Posterior vena cava (tissue), 2 donors: ENCODE measurements at places on chromosomes 12 and 14. TPM values are rescaled to one million over a fixed set of nuclear protein-coding genes. Genes with fewer than 3 reads are reported as not detected.

SERPINA9 gene
- total RNA-seq = not detected

KRT1 gene
- 0.42 TPM for total RNA-seq

B3GNT4 gene
- not detected for total RNA-seq

NFYB gene
- 52.6 TPM for total RNA-seq

RPL36AL gene
- total RNA-seq = 130 TPM

RNASE9 gene
- total RNA-seq = not detected

WNT1 gene
- not detected for total RNA-seq

OASL gene
- 0.42 TPM for total RNA-seq

C12orf76 gene
- 9.2 TPM for total RNA-seq

C12orf50 gene
- 0.14 TPM for total RNA-seq

MYG1 gene
- 35.6 TPM for total RNA-seq

SLIRP gene
- total RNA-seq = 87.4 TPM

AACS gene
- 9.7 TPM for total RNA-seq

SERPINA10 gene
- not detected for total RNA-seq

PRH2 gene
- total RNA-seq = not detected

PROX2 gene
- not detected for total RNA-seq

NFE2 gene
- 1.6 TPM for total RNA-seq

CABP1 gene
- total RNA-seq = 3.3 TPM

RD3L gene
- not detected for total RNA-seq

DENR gene
- total RNA-seq = 32.6 TPM

TC2N gene
- 28.3 TPM for total RNA-seq

OR4E2 gene
- not detected for total RNA-seq

CALCOCO1 gene
- 124 TPM for total RNA-seq

KRT79 gene
- total RNA-seq = not detected

PRMT5 gene
- total RNA-seq = 45.9 TPM

SPIC gene
- not detected for total RNA-seq

PTGDR gene
- 4.5 TPM for total RNA-seq

SLC22A17 gene
- 17.7 TPM for total RNA-seq

CLMN gene
- 11.1 TPM for total RNA-seq

CLEC4A gene
- total RNA-seq = 1.9 TPM

KLRC1 gene
- total RNA-seq = not detected

GLT8D2 gene
- 12.4 TPM for total RNA-seq

OR10A7 gene
- not detected for total RNA-seq

FBLN5 gene
- 105 TPM for total RNA-seq

MDM1 gene
- 11.2 TPM for total RNA-seq

TMEM253 gene
- not detected for total RNA-seq

CTDSP2 gene
- 138 TPM for total RNA-seq

DBX2 gene
- 0.93 TPM for total RNA-seq

GEMIN2 gene
- total RNA-seq = 12.7 TPM

CCDC196 gene
- total RNA-seq = not detected

RNASE1 gene
- total RNA-seq = 222 TPM

ACOT6 gene
- total RNA-seq = not detected

COCH gene
- 8.5 TPM for total RNA-seq

DAO gene
- not detected for total RNA-seq

NGB gene
- not detected for total RNA-seq
